ENCODE measurements at places on chromosomes 7 and 10.

DNA sequence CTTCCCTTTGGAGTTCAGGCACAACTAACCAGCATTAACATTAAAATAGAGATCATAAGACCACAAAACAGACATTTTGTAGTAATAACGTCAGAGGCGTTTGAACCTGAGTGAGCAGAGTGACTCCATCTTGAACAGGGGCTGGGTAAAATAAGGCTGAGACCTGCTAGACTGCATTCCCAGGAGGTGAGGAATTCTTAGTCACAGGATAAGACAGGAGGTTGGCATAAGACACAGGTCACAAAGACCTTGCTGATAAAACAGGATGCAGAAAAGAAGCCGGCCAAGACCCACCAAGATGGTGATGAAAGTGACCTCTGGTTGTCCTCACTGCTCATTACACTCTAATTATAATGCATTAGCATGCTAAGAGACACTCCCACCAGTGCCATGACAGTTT, 493.2 kb upstream of the AUTS2 start:
- no peak for DNase-seq
- H3K36me3 ChIP-seq: no peaks in the 10 kb centered on the region
- H3K4me3 ChIP-seq: no peak overlapping the region
- no peak overlapping the region for H3K27ac ChIP-seq
- no peaks in the 10 kb centered on the region for H3K27me3 ChIP-seq

- DNase-seq: peak; percentile 94
- H3K27me3 ChIP-seq: no peaks in the 10 kb centered on the region
- H3K4me1 ChIP-seq: peaks cover 50% of the 10 kb centered on the region
- peak overlapping the region; percentile 36 for H3K4me3 ChIP-seq
- no peaks in the 10 kb centered on the region for H3K36me3 ChIP-seq
These were observed 17.3 kb upstream of the CSGALNACT2 start for GRCh38 chr10:43120929-43121314.

DNA sequence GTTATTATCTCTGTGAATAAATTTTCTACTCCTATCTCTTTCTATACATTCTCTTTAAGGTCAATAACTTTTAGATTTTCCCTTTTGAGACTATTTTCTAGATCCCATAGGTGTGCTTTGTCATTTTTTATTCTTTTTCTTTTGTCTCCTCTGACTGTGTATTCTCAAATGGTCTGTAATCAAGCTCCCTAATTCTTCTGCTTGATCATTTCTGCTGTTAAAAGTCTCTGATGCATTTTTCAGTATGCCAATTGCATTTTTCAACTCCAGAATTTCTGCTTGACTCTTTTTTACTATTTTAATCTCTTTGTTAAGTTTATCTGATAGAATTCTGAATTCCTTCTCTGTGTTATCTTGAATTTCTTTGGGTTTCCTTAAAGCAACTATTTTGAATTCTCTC, 78.2 kb downstream of the THNSL1 start:
- H3K27me3 ChIP-seq: peaks cover 8% of the 10 kb centered on the region
- no peak overlapping the region for H3K4me3 ChIP-seq
- no peak for DNase-seq
- no peaks in the 10 kb centered on the region for H3K36me3 ChIP-seq
- no peak overlapping the region for H3K27ac ChIP-seq

DNA sequence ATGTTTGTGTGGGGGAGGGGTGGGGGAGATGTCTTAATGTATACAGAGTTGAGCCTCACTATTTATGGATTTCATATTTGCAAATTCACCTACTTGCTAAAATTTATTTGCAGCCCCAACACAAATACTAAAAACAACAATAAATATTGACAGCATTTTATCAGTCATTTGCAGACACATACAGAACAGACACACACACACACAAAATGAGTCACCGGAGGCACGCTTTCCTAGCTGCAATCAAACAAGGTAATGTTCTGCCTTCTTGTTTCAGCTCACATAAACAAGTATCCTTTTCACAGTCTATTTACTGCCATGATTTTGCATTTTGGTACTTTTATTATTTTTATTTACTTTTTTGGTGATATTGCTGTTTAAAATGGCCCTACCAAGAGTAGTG, 88.5 kb downstream of the IPMK start:
- no peaks in the 10 kb centered on the region for H3K36me3 ChIP-seq
- no peaks in the 10 kb centered on the region for H3K4me1 ChIP-seq
- H3K27ac ChIP-seq: no peak overlapping the region
- H3K4me3 ChIP-seq: no peak overlapping the region
- H3K27me3 ChIP-seq: no peaks in the 10 kb centered on the region
- no peak for DNase-seq

DNA sequence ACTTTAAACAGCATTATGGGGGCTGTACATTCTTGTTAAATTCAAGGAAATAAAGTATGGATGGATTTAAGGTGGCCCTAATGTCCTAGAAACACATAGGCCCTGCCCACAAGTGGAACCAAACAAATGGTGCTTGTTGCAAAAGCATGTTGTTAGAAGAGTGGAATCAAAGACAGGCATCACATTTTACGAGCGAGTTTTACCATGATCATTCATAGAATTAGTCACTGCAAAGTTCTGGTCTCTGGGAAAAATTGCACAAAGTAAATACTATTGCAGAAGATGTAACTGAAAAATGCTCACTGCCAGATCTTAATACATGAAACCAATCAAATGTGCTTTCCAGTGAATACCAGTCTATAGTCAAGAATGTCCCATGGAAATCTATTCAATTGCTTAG, 677.1 kb downstream of the PARD3 start:
- no peak overlapping the region for H3K27ac ChIP-seq
- H3K4me1 ChIP-seq: no peaks in the 10 kb centered on the region
- no peak overlapping the region for H3K4me3 ChIP-seq
- no peak for DNase-seq
- no peaks in the 10 kb centered on the region for H3K36me3 ChIP-seq

- no peak overlapping the region for H3K27ac ChIP-seq
- no peaks in the 10 kb centered on the region for H3K4me1 ChIP-seq
- H3K27me3 ChIP-seq: no peaks in the 10 kb centered on the region
- H3K4me3 ChIP-seq: no peak overlapping the region
These were observed 445.3 kb downstream of the LRMDA start for GRCh38 chr10:75876710-75877109.

DNA sequence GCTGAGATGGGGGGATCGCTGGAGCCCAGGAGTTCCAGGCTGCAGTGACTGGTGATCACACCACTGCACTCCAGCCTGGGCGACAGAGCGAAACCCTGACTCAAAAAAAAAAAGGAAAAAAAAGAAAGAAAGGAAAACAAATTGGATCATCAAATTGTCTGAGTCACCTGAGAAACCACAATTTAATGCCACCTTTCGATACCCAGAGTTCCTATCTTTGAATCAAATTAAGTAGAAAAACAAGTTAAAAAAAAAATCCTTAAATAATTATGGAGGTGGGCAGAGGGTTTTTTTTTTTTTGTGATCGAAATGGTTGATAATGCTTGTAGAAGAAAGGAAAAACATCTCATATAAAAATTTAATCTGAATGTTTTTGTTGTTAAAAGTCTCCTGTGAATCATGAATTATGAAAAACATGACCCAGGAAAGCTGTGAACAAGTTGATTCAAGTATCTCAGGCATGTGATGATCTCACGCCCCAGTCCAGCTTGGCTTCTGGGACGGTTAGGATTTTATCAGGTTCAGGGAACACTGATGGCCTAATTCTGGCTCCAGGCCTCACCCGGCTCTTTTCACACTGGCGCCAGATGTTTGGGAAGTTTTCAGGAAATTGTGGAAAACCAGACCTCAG, 25.3 kb upstream of the CUX1 start:
- H3K36me3 ChIP-seq: no peaks in the 10 kb centered on the region
- DNase-seq: no peak
- H3K27ac ChIP-seq: no peak overlapping the region
- no peaks in the 10 kb centered on the region for H3K4me1 ChIP-seq
- H3K4me3 ChIP-seq: no peak overlapping the region

DNA sequence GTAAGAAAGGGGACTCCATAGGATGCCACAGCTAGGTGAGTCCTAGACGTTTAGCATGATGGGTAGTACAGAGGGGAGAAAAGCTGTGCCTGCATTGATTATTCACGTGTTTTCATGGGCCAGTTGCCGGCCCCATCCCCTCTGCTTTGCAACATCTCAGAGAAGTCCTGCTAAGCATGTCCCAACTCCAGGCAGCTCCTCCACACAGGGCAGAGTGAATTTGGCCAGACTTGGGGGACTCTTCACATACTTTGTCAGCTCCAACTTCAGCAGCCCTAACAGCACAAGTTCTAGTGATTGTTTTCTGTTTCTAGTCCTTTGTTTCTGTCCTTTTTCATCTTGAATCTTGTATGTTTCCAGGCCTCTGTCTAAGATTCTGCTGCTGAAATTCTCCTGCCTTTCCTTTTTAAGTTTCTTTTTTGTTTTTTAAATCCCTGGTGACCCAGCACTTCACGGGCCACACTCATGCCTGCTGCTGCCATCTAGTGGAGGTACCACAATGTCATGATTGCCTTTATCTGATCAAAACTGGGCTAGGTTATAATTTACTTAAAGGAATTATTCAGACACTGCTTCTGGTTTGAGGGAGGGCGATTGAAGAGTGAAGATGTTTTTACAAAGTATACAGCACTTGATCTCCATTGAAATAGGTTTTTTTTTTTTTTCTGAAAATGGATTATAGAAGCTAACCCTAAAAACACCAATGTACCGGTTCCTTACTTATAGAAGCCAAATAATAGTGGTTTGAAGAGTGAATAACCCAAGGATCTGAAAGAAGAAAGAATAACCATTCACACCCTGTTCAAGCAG, 276.9 kb downstream of the CSTF2T start:
- no peak overlapping the region for H3K4me3 ChIP-seq
- H3K36me3 ChIP-seq: no peaks in the 10 kb centered on the region
- DNase-seq: peak; percentile 44
- H3K4me1 ChIP-seq: no peaks in the 10 kb centered on the region
- no peak overlapping the region for H3K27ac ChIP-seq
- H3K27me3 ChIP-seq: no peaks in the 10 kb centered on the region

- no peaks in the 10 kb centered on the region for H3K36me3 ChIP-seq
- no peaks in the 10 kb centered on the region for H3K4me1 ChIP-seq
- H3K27me3 ChIP-seq: peaks cover 3% of the 10 kb centered on the region
- DNase-seq: no peak
- no peak overlapping the region for H3K27ac ChIP-seq
These were observed 17.9 kb downstream of the OR6V1 start for GRCh38 chr7:143069912-143070500.

DNA sequence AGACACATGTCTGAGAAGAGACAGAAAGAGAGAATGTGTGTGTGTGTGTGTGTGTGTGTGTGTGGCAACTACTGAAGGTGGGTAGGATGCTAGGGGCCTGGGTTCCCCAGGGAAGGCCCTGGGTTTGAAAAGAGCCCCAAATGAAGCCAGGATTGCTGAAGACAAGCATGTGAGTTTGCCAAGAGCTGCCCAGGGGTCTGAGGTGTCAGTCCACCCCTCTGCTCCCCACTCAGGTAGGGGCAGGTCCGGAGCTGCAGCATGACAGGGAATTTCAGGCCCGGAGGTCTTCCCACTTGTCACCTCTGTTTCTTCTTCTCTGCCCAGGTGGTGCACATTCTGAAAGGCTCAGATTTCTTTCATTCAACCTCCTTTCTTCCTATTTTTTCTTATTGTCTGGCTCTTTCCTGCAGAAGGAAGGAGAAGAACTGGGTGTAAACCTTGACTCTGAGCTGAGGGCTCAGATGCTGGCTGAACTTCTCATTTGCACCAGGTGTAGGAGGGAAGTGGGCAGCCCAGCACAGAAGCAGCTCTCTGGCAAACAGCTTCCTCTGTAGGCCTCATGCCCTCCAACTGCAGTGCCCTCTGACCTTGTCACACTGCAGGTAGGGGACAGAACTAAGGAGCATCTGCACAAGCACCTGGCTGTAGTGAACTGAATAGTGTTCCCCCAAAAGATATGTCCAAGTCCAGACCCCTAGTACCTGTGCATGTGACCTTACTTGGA, 79.6 kb upstream of the LRRC4 start:
- no peaks in the 10 kb centered on the region for H3K36me3 ChIP-seq
- peaks cover 57% of the 10 kb centered on the region for H3K4me1 ChIP-seq
- no peak for DNase-seq
- no peaks in the 10 kb centered on the region for H3K27me3 ChIP-seq
- H3K27ac ChIP-seq: peak overlapping the region; percentile 26

GRCh38 chr7:90938371-90938770, 325.9 kb upstream of the FZD1 start:
- H3K27me3 ChIP-seq: no peaks in the 10 kb centered on the region
- H3K4me1 ChIP-seq: no peaks in the 10 kb centered on the region
- no peak for DNase-seq

- H3K4me1 ChIP-seq: no peaks in the 10 kb centered on the region
- H3K36me3 ChIP-seq: no peaks in the 10 kb centered on the region
- H3K4me3 ChIP-seq: no peak overlapping the region
These were observed 205.5 kb upstream of the STK17A start for GRCh38 chr7:43377196-43377960.

Measured in activated CD8-positive, alpha-beta memory T cell treated with anti-CD3 and anti-CD28 coated beads, Interleukin-2, amount 10 ng/mL, durations not matched to agents 7 days and 5 days (primary cell).